ENCODE measurements at places on chromosomes 7 and 10. TPM values are rescaled to one million over a fixed set of nuclear protein-coding genes. Genes with fewer than 3 reads are reported as not detected.

Gene PRPS1L1
- not detected for total RNA-seq

Gene GLCCI1
- total RNA-seq: 52.2 TPM

DNA sequence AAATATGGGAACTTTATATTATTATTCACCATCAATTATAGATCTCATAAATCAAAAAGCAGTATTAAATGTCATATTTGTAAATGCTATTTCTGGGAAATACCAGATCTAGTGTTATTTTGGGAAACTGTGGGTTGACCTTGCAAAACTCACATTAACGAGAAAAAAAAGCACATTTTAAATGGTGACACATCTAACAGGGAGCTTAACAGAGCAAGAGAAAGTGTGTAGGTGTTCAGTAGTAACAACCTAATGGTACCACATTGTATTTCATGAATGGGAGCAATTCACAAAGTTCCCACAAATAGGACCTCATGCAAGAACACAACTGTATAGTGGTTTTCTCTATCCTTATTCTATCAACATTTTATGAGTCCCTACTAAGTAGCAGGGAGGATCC, 26.2 kb upstream of the HDAC9 start:
- DNase-seq: no peak

DNA sequence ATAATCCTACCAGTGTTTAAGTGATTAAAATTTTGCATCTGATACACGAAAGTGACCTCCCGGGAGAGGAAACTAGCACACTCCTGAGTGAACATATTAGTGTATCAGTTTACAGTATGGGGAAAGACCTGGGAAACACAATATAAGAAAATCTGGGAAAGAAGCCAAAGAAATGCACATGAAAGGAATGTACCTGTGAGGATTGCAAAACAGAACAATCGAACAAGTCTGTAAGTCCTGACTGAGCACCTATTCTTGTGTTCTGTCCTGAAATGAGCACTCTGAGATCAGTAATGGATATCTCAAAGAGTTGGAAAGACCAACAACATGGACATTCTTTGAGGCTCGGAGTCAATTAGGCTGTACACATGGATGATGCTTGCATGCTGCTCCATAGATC, 554.7 kb downstream of the SORCS3 start:
- no peak for DNase-seq

Gene EIF4H
- 320 TPM for total RNA-seq

Gene RAB11FIP2
- 8.1 TPM for total RNA-seq

GRCh38 chr10:75542906-75543305, 111.5 kb downstream of the LRMDA start:
- DNase-seq: no peak

Gene GDF2
- not detected for total RNA-seq

GRCh38 chr10:83274088-83274487, 865.2 kb upstream of the GHITM start:
- no peak for DNase-seq

DNA sequence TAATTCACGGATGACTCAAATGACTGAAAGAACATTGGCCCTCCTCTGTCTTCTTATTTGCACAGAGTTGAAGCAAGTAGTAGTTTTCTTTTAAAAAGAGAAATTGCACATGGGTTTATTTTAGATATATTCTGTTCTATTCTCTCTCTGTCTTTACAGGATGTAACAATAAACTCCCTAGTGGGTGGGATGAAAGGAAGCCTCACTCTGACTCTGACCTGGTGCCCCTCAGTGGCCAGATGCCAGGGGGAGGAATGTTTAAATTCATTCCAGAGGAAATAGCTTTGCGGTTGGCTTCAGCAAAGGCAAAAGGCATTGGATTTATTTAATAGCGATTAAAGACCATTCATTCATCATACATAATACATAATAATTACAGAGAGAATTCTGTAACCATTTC, 156.4 kb upstream of the MTPN start:
- no peak for DNase-seq

Gene ZNF503
- total RNA-seq: 0.85 TPM

GRCh38 chr7:155997431-155998327, 185.4 kb upstream of the SHH start:
- DNase-seq: no peak
